ENCODE measurements at places on chromosomes 3 and 15.

DNA sequence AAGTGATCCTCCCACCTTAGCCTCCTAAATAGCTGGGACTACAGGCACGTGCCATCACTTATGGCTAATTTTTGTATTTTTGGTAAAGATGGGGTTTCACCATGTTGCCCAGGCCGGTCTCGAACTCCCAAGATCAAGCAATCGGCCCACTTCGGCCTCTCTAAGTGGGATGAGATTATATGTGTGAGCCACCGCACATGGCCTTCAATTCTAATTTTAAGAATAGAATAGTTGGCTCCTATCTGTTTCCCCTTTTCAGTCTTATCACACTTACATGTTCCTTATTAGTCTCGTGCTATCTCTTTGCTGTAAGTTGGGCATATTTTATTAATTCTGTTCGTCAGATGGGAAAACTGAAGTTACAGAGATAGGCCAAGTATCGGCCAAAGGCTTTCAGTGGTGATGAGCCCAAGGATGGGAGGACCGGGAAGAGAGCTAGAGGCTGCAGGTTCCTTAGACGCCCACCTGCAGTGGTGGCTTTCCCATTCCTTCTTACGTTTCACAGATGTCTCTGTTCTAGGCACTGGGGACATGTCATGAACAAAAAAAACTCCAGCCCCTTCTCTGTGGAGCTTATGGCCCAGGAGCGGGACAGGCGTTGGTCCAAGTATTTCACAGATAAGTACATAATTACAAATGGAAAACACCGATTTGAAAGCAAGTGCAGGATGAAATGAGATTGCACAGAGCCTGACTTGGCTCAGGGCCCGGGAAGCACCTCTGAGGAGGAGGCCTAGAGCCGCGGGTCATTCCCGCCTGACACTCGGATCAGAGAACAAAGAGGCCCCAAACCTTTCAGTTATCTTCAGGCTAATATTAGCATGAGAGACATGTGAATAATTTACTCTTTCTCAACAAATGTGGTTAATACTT, 91.1 kb upstream of the KLF13 start:
- DNase-seq: peak; percentile 32

DNA sequence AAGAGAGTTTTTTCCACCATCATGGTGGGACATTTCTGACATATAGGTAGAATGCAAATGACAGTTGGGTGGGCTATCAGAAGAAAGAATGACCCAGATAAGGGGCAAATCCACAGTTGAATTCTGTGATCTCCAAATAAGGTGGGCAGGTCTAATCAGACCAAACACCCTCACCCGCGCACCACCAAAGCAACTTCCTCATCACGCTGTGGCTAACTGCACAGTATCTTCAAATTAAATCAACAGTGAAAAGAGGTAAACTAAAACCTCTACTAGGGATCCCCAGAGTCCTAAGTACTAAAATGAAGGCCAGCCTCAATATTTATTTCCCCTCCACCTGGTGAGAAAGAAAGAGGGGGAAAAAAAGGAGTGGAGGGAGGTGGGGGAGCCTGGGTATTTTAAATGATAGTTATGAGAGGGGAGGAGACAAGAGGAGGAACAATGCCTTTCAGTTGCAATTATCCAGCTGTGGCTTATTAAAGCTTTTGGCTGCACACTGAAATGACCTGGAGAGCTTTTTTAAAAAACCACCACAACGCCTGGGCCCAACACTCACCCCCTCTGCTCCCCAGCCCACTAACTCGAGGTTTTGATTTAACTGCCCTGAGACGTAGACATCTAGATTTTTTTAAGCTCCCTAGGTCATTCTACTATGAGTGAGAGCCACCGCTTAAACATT, 61.0 kb downstream of the LRIG1 start:
- DNase-seq: no peak

GRCh38 chr15:92869263-92869940, 30.7 kb upstream of the CHD2 start:
- no peak for DNase-seq

DNA sequence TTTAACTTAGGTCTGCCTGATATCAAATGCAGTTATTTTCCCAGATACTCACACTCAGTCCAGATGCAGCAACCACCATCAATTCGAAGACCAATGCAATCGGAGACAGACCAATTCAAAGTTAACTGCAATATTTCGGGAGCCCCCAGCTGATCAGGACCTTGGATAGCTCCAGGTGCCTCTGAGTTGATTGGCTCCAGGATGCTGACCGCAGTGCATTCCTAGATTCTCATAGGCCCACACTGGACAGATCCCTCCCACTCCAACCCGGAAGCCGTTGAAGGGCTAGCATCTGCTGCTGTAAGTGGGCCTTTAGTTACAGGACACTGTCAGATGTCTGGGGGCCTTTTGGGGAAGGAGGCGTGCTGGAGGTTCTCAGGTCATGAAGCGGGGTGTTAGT, 89.5 kb upstream of the ATP2B2 start:
- no peak for DNase-seq

DNA sequence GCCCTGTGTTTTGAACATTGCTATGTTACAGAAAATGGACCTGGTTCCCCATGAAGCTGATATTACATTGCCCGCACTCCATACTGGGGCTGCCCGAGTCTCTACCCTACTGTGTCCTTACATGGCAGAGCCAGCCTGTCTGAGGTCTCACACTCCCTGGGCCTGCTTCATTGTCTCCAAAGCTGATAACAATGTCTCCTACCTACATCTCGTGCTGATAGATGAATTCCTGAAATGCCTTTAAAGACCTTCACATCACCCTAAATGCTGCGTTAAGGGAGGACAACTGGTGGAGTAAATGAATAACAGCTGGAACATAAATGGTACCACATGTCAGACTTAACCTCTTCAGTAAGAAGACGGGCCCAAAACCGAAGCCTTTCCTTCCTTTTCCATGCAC, 62.9 kb upstream of the PTX3 start:
- DNase-seq: no peak

Measured in cerebellar nuclear complex (tissue), 1 donor.